Inflammatory macrophage (primary cell): ENCODE measurements at places on chromosomes 3 and 15.

GRCh38 chr3:139944256-139944910 lies 9.4 kb downstream of the CLSTN2 start:
- DNase-seq, result no peak

GRCh38 chr3:133457025-133457424 lies 57.2 kb downstream of the BFSP2 start:
- DNase-seq, result no peak

- no peak for DNase-seq
Observed at GRCh38 chr3:170835336-170835735, 34.7 kb downstream of the RPL22L1 start.

DNA sequence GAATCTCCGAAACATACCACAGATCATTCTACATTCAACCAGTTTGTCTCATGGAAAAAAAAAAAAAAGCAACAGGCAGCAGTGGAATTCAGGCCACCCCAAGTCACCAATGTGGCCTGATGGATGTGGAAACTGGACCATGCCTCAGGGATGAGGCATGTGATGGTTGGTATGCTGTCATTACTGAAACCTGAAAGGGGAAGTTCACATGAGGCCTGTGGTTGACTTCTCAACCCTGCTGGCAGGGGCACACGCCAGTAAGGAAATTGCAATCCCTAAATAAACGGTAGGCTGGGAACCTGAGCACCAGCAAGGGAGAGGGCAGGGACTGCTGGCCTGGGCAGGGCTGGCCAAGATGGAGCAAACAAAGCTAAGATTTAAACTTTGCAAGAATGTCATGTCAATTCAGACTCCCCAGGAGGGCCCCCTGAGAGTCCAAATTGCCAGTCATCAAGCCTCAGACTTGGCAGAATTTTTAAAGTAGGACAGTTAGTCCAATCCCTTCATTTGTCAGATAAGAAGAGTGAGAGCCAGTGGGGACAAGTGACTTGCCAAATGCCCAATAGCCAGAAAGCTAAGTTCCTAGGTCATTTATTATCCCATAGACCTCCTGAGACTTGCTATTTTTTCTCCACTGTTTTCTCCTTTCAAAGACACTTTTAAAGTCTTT lies 310.4 kb downstream of the ERC2 start:
- peak; percentile 92 for DNase-seq

DNA sequence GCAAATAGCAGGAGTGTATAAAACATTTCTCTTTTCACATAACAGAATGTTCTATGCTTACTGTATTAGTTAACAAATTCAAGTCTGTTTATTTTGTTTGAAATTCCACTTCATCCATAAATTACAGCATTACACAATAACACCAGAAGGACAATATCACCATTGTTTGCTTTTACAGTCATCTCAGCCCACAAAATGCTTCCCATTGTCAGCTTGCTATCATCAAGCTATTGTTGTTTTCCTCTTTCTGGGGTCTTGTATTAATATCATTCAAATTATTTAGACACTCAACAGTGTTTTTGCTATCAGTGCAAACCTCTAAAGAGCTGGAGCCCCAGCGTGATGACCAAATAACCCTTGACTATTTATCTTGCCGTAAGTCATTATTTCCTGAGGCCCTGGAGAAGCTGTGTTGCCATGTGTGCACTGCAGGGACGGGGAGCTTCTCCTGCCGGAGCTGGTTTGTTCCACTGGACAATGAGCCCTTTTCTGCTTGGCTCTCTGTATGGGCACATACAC lies 1.1 kb downstream of the SAMMSON start:
- no peak for DNase-seq

- DNase-seq, result no peak
Observed at GRCh38 chr3:172247525-172248274, 200.6 kb downstream of the GHSR start.

GRCh38 chr3:184491011-184491576 lies 70.5 kb upstream of the EPHB3 start:
- no peak for DNase-seq

DNA sequence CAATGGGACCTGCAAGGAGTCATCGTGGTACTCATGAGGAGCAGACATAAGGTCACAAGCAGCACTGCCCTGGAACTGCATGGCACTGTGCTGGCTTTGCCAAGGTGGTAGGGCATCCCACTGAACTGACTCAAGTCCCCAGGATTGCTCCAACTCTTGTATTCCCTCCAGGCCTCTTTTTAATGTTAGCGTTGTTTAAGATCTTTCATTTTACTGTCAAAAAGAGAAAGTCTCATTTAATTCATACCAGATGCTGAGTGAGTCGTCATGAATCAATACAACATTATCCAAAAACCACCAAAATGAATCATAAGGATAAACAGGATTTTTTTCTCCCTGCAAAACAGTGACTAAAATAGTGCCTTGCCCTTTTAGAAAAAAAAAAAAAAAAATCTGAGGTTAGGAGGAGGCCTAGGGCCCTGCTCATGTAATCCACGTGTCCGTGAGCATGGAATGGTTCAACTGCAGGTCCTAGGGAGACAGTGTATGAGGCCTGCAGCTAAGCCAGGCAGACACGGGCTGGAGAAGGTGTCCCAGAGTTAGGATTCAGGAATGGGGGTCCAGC lies 36.7 kb upstream of the BLM start:
- DNase-seq, result no peak

GRCh38 chr15:26667222-26667988 lies 105.5 kb downstream of the GABRB3 start:
- DNase-seq, result no peak

- DNase-seq, result no peak
Observed at GRCh38 chr15:70114221-70114620, 16.5 kb upstream of the TLE3 start.

GRCh38 chr3:30354972-30355371 lies 251.4 kb upstream of the TGFBR2 start:
- no peak for DNase-seq

- DNase-seq, result no peak
Observed at GRCh38 chr3:116112696-116113095, 332.6 kb downstream of the LSAMP start.

GRCh38 chr3:63089007-63089750 lies 188.9 kb upstream of the SYNPR start:
- DNase-seq, result no peak

GRCh38 chr3:56884387-56884786 lies 82.6 kb upstream of the ARHGEF3 start:
- DNase-seq, result no peak

- DNase-seq, result no peak
Observed at GRCh38 chr15:56019060-56019793, 25.8 kb upstream of the NEDD4 start.

GRCh38 chr3:120145542-120146285 lies 51.5 kb upstream of the GSK3B start:
- DNase-seq, result peak; percentile 40

- DNase-seq, result no peak
Observed at GRCh38 chr15:57335719-57336118, 40.6 kb upstream of the CGNL1 start.

DNA sequence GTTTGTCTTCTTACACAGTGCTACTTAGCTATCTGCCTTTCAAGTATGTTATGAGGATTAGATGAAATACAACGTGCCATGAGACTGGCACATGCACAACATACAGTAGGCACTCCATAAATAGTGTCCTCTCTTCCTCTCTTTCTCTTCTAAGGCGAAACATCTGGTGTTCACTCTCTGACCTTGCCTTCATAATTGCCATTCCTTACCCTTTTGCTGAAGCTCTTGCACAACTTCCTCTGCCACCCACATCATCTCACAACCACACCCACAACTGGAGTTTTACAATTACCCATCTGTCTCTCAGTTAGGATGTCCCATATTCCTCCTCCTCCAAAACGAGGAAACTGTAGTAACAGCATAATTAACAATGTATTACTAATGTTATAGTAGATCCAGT lies 26.4 kb upstream of the ACP3 start:
- peak; percentile 84 for DNase-seq

DNA sequence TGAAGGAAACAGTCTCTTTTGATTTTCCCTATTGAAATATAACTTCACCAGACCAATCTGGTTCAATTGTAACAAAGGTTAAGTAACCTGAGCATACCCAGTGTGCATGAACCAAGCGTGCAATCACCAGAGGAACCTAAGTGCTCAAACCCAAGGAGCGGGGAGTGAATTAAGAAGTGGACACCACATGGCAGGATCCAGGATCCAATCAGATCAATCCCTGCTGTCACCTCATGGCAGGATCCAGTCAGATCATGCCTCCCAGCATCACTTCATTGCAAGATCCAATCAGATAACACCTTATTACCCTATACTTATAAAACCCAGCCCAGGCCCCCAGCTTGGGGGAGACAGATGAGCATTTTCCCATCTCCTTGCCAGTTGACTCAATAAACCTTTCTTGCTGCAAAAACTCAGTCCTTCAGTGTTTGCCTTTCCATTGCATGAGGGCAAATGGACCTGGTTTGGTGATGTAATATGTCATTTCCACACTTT lies 38.9 kb upstream of the RNU6-1 start:
- DNase-seq, result no peak

GRCh38 chr3:153289334-153289808 lies 127.3 kb downstream of the RAP2B start:
- DNase-seq, result peak; percentile 92

- no peak for DNase-seq
Observed at GRCh38 chr3:71262364-71263265, 320.9 kb downstream of the FOXP1 start.

- peak; percentile 27 for DNase-seq
Observed at GRCh38 chr3:168024537-168024941, 71.2 kb downstream of the GOLIM4 start.

DNA sequence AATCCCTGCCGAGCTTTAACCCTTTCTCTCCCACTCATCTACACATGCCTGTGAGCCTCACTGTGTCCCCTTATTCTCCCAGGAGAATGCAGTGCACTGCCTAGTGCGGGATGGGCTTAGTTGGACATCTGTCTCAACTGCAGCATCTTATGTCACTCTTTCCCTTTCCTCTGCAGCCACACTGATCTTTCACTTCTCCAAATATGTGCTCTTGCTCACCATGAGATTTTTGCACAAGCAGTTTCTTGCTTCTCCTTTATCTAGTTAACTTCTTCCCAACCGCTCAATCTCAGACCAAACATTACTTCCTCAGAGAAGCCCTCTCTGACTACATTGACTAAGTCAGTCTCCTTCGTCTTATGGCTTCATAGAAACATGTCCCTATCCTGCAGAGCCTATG lies 292.3 kb downstream of the KBTBD8 start:
- peak; percentile 89 for DNase-seq

- DNase-seq, result no peak
Observed at GRCh38 chr3:13608969-13609725, 60.2 kb downstream of the FBLN2 start.

GRCh38 chr3:138923531-138923994 lies 23.4 kb downstream of the FOXL2 start:
- peak; percentile 89 for DNase-seq

GRCh38 chr3:10875914-10876313 lies 59.9 kb downstream of the SLC6A11 start:
- no peak for DNase-seq

GRCh38 chr3:109268181-109268580 lies 48.1 kb downstream of the DPPA2 start:
- no peak for DNase-seq

GRCh38 chr3:133038089-133038730 lies at the start of gene TMEM108:
Gene TMEM108, plus strand, starts transcription at chr3:133038391.
- no peak for DNase-seq

DNA sequence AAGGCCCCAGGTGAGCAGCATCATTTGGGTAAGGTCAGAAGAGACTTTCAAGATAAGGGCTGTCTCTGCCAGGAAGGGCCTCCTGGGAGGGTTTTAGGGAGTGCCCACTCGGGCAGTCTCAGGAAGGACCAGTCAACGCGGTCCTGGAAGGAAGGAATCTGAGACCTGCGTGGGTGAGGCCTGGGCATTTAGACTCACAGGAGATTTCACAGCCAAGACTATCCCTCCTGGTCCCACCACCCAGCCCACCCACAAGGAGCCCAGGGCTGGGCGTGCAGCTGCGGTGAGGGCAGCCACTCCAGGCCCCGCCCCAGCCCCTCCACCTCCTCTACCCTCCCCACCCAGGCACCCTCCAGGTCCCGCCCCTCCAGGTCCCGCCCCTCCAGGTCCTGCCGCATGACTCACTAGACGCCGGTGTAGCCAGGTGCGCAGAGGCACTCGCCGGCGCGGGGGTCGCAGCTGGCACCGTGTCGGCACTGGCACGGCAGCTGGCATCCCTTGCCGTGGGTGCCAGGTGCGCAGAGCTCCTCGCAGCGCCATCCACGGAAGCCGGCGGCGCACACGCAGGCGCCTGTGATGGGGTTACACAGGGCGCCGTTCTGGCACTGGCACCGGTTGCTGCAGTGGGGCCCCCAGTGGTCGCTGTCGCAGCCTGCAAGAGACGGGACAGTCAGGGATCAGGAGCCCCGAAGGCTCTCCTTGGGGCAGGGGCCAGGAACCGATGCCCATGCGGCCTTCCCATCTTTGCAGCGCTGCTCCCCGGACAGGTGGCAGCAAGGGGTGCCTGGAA lies 112.7 kb downstream of the RAB11A start:
- no peak for DNase-seq

GRCh38 chr3:175518459-175518858 lies 659.3 kb downstream of the NAALADL2 start:
- DNase-seq, result no peak

- DNase-seq, result no peak
Observed at GRCh38 chr15:27782125-27782524, 317.0 kb downstream of the OCA2 start.

DNA sequence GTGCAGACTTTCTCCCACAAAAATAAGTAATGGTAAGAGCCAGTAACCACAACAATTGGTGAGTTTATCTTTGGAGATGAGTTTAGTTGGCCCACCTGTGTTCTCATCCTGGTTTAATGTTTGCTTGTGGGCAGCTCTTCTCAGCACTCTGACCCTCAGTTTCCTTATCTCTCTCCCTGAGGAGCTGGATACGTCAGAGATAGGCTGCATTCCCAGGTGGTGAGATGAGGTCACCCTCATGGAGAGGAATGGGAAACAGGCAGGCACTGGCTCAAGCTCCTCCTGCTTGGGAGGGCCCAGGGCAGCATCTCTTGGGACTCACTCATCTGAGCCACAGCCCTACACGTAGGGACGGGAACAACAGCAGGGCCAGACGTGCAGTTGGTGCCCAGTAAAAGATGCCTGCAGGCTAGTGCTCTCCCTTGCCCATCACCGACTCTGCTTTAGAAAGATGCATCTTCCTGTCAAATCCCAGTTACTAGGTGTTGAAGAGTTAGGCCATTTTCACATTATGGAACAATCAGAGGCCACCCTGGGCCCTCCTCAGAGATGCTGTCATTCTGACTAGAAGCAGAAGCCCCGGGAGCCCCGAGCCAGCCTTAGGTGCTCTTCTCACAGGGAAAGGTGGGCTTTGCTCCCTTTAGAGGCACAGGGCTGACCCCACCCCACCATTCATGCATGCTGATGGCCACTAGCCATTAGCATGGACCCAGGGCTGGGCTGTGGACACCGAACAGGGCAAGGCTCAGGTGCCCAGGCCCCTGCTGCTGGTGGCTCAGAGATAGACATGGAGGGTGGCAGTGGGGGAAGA lies 59.7 kb downstream of the GRIP2 start:
- no peak for DNase-seq

- DNase-seq, result peak; percentile 79
Observed at GRCh38 chr15:38662033-38662802, 97.6 kb upstream of the RASGRP1 start.

DNA sequence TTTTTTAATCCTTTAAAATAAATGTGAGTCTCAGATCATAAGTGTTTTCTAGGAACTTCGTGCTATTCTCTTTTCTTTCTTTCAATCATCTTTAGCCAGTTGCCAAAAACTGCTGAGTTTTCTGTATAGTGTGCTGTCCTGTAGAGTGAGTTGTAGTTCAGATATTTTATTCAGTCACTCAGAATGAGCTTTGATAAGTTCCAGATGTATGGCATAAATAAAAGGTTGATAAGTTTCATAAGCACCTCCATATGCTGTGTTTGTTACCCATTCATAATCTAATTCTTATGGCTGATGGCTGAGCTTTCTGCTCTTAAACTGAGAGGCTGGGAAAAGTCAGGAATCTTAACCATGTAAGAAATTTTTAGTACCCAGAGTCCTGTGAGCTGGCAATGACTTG lies 59.3 kb upstream of the COL6A6 start:
- DNase-seq, result no peak
